Daoy (cell line): ENCODE measurements at places on chromosomes 2 and 18. TPM values are rescaled to one million over a fixed set of nuclear protein-coding genes. Genes with fewer than 3 reads are reported as not detected.
A peak's percentile ranks its signal among the peaks of the same experiment; 100 is the strongest.

- DNase-seq = no peak
These were observed 3.8 kb downstream of the ANKMY1 start for GRCh38 chr2:240553956-240554480.

- no peak for DNase-seq
These were observed 308.5 kb downstream of the IRS1 start for GRCh38 chr2:226491112-226491511.

GRCh38 chr2:56449449-56449860 lies 265.7 kb downstream of the CCDC85A start:
- DNase-seq = no peak

- DNase-seq = no peak
These were observed 131.6 kb downstream of the VAPA start for GRCh38 chr18:10045296-10045891.

- no peak for DNase-seq
These were observed 17.6 kb downstream of the MYL12B start for GRCh38 chr18:3279201-3280185.

- DNase-seq = no peak
These were observed 330.4 kb downstream of the SLC4A3 start for GRCh38 chr2:219957820-219958219.

- peak; percentile 98 for DNase-seq
These were observed at the start of gene KDSR for GRCh38 chr18:63367053-63367953. KDSR (minus strand) TSS chr18:63367206; CDS start chr18:63367118, 88 bp downstream.

GRCh38 chr18:26630596-26630995 lies 82.2 kb upstream of the KCTD1 start:
- DNase-seq = no peak

GRCh38 chr2:217643789-217644301 lies 358.9 kb downstream of the TNS1 start:
- DNase-seq = no peak

- no peak for DNase-seq
These were observed 67.5 kb downstream of the FASTKD2 start for GRCh38 chr2:206832873-206833272.

GRCh38 chr2:236847538-236848263 lies 238.0 kb upstream of the COPS8 start:
- no peak for DNase-seq

DNA sequence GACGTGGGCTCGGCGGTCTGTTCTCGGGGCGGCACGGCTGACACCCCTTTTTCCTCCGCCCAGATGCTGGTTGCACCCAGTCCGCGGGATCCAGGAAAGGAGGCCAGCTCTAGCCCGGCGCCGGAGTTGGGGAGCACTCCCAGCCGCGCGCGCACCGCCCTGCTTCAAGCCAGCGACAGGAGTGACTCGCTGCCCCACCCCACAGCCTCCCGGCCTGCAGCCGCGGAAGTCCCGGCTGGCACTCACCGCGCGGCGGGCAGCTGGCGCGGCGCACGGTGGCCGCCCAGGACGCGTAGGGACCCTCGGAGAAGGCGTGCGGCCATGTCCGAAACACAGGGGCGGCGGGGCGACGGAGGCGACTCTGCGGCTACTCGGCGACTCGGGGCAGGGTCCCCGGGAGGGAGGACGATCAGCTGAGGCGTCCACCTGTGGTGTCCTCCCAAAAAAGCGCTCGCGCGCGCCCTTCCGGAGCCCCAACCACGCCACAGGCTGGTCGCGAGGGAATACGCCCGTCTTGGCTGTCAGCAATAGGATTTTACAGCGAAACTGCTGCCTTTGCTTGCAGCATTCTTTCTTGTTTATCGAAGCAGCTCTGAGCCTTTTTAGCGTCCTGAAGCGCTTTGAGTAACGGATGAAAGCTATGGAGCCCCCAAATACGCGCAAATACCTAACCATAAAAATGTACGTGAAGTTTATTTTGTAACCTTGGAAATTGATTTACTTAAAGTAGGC lies at the start of gene ACADL:
ACADL (minus strand) TSS at position 507 of the 732 bp plus-strand sequence; CDS start at position 323, 184 bp downstream.
- DNase-seq = peak; percentile 61

DNA sequence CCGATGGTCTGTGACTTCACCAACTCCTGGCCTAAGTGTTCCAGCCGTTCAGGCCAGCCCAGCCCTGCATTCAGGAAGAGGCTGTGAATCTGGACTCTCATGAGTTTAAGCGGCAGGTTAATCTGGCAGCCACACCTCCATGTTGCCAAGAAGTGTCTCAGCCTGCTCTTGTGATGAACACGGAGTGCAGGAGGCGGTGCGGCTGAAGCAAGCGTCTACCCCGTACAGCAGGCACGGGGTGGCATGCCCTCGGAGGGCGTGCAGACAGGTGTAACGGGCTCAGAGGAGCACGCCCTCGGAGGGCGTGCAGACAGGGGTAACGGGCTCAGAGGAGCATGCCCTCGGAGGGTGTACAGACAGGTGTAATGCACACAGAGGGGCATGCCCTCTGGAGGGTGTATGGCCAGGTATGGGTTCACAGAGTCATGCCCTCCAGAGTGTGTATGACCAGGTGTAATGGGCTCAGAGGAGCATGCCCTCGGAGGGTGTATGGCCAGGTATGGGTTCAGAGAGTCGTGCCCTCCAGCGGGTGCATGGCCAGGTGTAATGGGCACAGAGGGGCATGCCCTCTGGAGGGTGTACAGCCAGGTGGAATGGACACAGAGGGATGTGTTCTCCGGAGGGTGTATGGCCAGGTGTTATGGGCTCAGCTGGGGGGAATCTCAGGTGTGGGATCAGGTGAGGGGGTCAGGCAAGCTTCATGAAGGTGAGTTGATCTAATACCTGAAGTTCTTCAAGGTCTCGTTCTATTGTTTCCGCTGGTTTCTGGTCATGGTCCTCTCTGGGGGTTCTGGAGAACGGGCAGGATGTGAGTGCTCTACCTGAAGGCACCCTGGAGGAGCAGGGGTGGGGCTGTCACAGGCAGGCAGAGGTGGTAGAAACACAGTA lies 22.6 kb downstream of the CROCC2 start:
- no peak for DNase-seq

DNA sequence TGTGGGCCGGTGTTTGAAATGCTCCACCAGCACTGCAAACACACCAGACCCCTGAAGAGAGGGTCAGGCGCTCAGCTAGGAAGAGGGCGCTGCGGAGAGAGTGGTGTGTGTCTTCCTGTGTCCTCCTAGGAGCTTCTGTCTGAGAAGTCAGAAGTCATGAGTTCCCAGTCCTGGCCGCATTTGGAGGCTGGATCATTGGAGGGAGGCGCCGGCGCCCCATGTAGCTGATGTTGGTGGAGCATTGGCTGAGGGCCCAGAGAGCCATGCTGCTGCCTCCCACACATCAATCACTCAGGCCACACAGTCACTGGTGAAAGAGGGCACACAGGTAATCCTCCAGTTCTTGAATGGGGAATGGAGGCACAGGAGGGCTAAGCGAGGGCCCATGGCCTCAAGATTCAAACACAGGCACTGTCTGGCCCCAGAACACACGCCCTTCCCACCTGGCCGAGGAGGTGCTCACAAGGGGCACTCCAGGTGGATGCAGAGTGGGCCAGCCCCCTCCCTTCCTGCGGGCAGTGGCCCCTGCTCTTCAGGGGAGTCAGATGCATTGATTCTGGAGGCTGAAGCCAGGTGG lies 66.3 kb downstream of the RRM2 start:
- DNase-seq = no peak

DNA sequence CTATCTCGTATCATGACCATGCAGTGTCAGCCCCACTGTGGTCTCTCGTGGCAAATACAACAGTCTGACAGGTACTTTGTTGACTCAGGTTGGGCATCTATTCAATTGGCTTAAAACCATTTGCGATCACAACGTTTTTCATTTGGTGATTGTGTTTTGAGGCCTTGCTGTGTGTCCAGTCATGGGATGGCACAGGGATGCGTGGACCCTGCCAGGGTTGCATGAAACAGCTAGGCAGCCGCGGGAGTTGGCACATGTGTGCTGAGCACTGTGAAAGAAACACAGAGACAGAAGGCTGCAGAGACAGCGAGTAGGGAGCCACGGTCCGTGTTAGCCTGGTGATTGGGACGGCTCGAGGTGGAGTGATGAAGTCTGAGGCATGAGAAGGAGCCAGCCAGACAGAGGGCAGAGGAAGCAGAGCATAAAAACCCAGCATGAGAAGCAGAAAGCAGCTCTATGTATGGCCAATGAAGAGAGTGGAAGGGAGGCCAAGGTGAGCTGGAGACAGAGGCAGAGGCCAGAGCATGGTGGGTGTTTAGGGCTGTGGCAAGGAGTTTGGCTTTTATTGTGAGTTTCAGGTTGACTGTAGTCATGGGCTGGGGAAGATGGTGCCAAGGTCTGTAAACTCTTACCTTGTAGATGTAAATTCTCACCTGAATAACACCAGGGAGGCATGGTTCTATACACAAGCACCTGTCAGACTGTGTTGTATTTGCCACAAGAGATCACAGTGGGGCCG lies 31.8 kb upstream of the IL1R1 start:
- no peak for DNase-seq

DNA sequence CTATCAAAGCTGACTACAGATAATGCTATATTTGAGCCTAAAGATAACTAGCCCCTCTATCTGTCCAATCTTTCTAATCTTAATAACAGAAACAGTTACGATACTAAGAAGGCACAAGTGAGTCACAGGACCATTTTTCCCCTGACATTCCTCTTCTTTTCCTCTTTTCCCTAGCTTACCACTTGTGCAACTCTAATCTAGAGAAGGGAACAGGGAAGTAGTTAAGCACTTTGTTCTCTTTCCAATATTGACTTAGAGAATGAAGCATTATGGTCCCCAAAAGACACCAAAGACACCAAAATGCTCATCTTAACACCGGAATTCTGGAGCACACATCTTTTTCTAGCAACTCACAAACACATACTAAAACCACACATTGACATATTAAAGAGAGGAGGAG lies 1.8 kb downstream of the PDE11A start:
- no peak for DNase-seq

DNA sequence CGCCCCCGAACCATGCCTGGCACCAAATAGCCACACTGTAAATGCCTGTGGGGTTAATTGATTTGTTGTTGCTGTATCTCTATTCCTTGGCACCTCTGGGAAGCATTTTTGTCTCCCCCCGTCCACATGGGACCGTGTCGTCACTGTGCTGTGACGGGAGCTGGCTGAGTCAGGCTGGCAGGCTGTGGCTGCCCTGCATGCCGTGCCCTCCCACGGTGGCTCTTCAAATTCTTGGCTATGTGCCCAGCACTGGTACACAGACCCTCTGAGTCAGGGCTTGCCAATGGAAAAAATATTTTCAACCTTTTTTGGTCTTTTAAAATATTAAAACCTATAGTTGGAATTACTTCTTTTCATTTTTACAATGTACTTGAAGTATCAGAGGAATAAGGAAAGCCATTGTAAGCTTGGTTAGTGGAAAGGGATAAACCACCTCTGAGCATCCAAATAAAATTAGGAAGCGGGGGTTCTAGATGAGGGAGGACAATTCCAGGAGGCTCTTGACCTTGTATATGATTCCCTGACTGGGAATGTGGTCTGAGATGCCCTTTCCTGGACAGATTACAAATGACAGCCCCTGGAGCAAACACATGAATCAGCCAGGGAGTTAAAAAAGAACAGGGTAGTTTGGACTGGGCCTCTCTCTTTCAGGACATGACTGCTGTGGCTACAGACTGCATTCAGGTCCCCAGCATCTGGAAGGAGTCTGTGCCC lies 59.4 kb downstream of the DGKD start:
- peak; percentile 96 for DNase-seq

- DNase-seq = no peak
These were observed 108.0 kb downstream of the FAM168B start for GRCh38 chr2:130985206-130985780.

DNA sequence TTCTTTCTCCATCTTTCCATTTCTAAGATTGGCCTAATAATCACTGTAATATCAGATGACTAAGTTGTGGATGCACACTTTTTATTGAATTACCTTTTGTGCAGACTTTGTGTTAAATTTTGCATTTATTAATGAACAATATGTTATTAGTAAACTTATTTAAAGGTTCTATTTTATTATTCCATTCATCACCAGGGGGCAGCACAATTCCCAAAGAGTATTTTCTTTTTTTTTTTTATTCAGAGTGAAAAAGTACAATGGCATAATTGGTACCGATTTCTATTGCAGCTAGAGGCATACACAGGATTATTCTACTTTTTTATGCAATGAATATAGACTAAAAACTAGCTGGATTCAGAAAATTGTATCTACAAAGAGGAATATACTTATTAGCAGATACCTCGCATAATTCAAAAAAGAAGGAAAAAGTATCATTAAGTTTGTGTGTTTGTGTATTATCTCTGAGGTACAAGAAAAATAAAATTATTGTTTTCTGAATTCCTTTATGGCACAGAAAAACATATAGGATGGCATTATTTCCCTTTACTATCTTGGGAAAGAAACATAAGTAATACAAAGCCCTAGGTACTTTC lies 390.6 kb downstream of the ERBB4 start:
- DNase-seq = peak; percentile 3

DNA sequence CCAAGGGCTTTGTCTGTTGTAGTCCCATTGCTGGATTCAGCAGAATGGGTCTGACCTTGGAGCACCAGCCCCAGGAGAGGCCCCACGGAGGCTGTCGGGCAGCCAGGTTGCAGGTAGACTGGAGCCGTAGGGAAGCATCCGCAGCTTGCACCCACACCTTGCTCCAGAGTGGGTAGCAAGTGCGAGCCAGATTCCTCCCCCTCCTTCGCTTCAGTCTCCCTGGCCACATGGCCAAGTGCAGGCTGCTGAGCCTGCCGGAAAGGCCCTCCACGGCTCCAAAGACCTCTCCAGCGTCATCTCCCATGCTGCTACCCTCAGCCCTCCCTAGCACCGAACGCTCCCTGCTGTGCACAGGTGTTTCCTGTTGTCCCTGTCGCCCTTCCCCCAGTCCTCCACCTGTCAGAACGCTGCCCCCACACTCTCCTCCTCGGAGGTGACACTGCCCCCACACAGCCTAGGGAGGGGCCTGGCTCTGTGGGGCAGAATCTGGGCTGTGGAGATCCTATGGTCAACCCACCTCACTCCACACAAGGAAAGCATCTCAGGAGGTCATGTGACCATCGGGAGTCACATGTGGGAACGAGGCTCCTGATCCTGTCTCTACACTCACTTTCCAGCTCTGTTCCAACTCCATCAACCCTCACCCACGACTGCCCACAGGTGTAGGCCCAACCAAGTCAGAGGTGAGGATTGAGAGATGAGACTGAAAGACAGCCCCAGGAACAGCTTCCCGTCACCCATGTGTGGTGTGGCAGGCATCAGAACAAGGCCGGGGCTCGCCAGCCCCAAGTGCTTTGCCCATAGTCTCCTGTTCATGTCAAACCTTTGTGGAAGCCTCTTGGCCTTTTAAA lies 8.3 kb downstream of the KCNF1 start:
- no peak for DNase-seq

GRCh38 chr18:74522635-74523548 lies 11.4 kb upstream of the CNDP1 start:
- no peak for DNase-seq

WNT10A gene
- total RNA-seq = 0.11 and 0.12 TPM in 2 replicates

ANO7 gene
- 0.69 TPM in 1 of 2 replicates, not detected in the other for total RNA-seq

GPR75 gene
- total RNA-seq = 1.0 and 2.8 TPM in 2 replicates

ST8SIA3 gene
- not detected in 2 replicates for total RNA-seq

ITGA4 gene
- 8.9 and 11.3 TPM in 2 replicates for total RNA-seq

GKN2 gene
- 0.06 TPM in 1 of 2 replicates, not detected in the other for total RNA-seq

B3GNT7 gene
- total RNA-seq = 0.63 and 1.1 TPM in 2 replicates

COL3A1 gene
- total RNA-seq = 9.3 and 12.6 TPM in 2 replicates

LIPG gene
- 32.6 and 40.3 TPM in 2 replicates for total RNA-seq

ZAP70 gene
- total RNA-seq = 0.33 and 0.46 TPM in 2 replicates

QPCT gene
- total RNA-seq = 27.8 and 42.6 TPM in 2 replicates

ELAC1 gene
- 8.3 and 13.0 TPM in 2 replicates for total RNA-seq

SKOR2 gene
- total RNA-seq = not detected in 2 replicates

CIB4 gene
- not detected in 2 replicates for total RNA-seq
